ENCODE measurements at places on chromosomes 13 and 19.
A peak's percentile ranks its signal among the peaks of the same experiment; 100 is the strongest.

GRCh38 chr13:99606324-99607066, 105.2 kb downstream of the TM9SF2 start:
- peak; percentile 89 for DNase-seq

GRCh38 chr13:35143123-35143522, 201.1 kb downstream of the NBEA start:
- DNase-seq = no peak

DNA sequence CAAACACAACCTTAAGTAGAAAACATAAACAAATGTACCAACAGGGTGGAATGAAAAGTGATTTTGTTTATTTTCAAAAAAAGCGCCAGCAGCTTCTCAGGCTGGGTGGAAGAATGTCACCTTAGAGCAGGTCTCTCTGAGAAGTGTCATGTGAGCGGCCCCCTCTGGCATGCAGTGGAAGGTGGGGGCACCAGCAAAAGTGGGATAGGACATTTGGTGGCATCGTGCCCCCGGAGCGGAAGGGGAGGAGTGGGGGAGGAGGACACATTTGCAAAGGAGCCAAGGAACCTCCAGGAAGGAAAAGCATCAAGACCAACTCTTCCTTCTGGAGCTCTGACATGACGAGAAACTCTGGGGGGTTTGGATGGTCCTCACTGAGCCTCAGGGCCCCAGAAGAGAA, 635.3 kb downstream of the UQCRFS1 start:
- DNase-seq = no peak

GRCh38 chr13:93292366-93292765, 65.8 kb downstream of the GPC6 start:
- DNase-seq = no peak

GRCh38 chr13:43731296-43731695, 55.5 kb downstream of the ENOX1 start:
- no peak for DNase-seq

DNA sequence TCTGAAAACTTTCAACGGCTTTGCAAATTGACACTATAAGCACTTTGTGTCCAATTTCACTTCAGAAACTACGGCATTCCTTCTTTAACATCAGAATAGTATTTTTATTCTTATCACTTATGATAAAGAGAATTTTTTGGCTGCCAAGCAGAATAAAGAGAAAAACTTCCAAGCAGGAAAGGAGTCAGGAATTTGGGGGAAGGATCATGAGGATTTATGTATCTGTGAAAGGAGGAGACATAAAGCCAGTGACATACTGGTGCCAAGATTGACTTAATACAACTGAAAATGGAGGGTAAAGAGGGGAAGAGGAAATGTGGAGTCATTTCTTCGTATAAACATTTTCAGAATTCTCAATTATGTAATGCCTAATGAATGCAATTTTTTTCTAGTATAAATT, 94.7 kb downstream of the RBM26 start:
- DNase-seq = no peak

DNA sequence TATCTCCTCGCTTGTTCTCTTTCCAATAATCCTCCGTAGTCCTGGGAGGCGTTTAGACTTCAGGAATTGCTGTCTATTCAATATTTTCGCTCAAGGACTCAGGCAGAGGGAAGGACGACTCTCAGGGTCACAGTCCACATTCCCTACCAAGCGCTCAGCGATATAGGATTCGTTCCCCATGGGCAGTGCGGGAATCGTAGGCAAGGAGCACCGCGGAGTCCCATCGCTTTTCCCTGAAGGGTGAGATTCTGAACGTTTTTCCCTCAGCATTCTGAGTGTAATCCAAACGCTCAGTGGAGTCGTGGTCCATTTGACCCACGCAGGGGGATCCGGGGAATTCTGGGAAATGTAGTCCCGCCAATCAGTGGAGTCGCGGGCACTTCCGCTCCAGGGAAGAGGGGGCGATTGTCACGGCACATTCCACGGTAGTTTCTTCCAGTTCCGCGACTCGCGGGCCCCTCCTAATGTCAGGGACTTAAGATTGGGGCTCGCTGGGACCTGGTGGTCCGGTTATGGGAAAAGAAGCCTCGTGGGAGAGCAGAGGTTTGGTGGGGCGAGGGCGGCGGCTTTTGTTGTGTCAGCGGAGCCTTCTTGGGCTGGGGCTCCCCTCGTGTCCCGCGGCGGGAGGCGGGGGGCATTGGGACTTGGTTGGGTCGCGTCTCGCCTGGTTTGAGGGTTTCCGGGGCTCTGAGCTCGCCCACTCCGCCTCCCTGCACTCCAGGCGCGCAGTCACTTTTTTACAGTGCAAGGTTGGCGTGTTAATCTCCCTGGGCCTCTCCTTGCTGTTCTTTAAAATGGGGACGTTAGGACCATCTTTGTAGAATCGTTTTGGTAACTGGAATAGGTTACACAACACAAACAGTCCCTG, at the start of gene ZNF234:
Gene ZNF234, plus strand, starts transcription at position 364 of the 868 bp plus-strand sequence. CDS start 3,079 bp downstream, outside the sequence.
- DNase-seq = peak; percentile 64

DNA sequence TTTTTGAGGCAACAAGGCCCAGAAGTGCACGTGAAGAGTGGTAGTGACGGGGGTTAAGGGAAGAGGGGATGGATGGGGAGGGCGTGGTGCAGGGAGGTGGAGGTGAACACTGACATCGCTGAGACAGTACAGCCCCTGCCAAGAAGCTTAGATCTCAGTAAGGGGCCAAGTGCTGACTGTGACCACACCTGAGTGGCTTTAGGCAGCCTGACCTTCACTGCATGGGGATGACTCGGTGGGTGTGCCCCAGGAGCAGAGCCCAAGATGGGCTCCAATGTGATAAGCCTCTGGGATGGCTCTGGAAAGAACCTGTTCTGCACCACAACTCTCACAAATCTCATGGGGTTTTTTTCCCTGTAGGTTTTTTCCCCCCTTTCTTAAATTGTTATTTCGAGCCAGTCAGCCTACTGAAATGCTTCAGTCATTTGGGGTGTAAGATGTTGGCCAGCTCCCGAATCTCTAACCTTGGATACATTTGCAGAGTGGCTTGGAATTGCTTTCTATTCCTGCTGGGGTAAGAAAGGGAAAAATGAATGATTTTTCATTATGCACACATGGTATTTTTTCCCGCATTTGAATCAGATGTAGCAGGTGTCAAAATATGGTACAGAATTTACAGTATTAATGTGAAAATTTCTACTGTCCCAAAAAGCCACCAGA, 165.0 kb downstream of the TM9SF2 start:
- no peak for DNase-seq

DNA sequence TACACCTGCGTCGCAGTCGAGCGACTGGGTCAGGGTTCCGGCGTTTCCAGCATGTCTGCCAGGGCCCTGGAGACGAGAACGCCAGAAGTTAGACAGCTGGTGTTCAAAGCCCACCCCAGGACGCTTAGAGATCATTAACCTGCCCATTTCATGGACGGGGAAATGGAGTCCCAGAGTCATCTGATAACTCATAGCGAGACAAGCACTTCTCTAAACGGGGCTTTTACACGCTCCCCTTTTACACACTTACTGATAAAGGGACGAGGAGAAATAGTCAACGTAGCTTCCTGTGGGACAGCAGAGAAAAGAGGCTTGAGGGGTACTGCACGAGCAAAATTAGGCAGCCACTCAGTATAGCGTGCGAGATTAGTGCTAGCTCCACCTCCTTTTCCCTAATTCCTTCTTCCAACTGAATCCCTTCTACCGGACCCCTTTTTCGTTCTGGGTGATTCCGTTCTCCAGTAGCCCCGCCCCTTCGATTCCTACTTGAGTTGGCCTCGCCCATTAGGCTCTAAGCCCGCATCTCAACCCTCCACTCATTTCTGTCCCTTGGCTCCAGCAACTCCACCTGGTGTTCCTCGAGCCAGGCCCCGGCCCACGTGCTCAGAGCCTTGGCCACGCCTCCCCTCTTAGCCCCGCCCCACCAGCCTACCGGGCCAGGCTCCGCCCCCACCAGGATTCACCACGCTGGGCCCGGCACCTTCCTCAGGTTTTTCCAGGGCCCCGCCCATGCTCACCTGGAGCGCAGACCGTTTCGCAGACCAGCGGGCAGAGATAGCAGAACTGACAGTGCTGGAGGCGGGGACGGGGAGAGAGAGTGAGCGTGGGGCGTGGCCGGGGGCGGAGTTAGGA, 3.7 kb downstream of the HRC start:
- no peak for DNase-seq

- no peak for DNase-seq
Observed at GRCh38 chr19:42326969-42327368, 1.5 kb downstream of the MEGF8 start.

GRCh38 chr19:35713904-35714495, 3.8 kb upstream of the KMT2B start:
- no peak for DNase-seq

DNA sequence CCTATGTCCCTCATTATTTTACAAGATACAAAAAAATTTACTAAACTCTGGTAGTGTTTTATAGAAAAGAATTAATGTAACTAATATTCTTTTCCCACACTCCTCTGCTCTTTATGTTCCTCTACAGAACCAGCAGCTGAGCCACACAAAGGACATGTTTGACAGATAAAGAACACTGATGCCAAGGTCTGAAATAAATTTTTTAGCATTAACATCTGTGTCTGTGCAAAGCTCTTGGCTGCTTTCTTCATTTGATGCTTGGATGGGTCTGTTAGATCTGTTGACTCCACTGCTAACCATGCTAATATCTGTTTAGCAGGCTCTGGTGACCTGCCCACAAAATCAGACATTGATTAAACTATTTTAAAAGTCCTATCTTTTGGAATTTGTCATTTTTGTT, 2363.8 kb downstream of the PCDH9 start:
- DNase-seq = no peak

DNA sequence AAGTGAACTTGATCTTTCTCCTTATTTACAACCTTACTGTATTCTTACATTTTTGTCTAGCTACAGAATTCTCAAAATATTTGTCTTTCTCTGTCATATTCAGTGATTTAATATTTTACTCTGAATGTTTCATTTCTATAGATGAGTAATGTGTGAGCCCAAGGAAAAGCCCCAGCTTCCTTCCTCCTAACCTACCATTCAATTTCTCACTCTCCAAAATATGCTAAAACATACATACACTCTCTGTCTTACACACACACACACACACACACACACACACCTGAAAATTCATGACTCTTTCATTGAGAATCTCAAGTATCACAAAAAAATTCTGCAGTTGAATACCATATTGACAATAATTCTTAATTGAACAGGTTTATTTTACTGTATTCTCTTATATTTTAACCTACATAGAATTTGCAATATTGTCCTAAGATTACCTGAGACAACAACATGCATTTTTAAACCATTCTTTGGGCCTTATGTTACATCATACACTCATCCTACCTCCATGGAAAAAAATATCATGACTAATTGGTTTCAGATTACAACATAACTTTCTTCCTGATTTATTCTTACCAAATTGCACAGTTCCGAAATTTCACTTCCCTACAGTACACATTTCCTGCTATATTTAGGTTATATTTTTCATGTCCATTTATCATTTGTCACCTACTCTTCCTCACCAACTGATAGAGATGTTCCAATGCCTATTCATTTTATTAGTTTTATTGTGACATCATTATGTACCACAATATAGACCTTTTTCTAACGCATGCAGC, 1965.6 kb upstream of the PCDH20 start:
- no peak for DNase-seq

- DNase-seq = no peak
Observed at GRCh38 chr19:54302257-54302656, 10.7 kb downstream of the LILRA5 start.

DNA sequence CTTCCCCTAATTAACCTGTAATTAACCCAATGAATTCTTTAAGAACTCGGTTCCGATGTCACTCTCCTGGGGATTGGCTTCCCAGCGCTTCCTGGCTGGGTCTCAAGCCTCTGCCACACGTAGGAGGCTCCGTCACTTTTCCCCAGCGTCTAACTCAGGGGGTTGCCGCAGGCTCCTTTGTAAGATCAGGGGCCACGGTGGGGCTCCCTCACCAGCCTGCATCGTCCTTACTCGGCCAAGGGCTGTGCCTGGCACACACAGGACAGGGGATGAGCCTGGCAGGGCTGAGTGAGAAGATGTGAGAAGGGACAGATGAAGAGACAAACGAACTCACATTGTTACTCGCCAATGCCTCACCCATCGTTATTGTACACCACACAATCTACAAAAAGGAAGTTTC, 20.9 kb upstream of the ATP11A start:
- no peak for DNase-seq

GRCh38 chr13:48859272-48860105, 116.2 kb upstream of the FNDC3A start:
- DNase-seq = no peak

DNA sequence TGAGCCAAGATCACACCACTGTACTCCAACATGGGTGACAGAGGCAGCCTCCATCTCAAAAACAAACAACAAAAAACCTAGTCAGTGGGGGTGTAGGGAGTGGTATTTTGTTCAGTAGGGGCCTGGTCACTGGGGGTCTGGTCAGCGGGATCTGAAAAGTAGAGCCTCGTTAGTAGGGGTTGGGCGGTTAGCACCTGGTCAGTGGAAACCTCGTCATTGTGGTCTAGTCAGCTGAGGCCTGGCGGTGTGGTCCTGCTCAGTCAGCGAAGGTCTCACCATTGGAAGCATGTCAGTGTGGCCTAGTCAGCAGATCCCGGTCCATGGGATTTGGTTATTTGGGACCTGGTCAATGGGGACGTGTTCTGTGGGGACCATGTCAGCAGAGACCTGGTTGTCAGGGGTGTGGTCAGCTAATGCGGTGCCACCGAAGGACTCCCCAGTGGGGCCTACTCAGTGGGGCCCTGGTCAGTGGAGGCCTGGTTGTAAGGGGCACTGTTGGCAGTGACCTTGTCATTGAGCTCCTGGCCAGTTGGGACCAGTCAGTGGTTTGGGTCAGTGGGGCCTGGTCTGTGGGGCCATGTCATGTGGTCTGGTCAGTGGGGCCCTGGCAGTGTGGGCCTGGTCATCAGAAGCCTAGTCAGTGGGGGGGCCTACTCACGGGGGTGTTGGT, 63.0 kb upstream of the TPM4 start:
- DNase-seq = no peak

DNA sequence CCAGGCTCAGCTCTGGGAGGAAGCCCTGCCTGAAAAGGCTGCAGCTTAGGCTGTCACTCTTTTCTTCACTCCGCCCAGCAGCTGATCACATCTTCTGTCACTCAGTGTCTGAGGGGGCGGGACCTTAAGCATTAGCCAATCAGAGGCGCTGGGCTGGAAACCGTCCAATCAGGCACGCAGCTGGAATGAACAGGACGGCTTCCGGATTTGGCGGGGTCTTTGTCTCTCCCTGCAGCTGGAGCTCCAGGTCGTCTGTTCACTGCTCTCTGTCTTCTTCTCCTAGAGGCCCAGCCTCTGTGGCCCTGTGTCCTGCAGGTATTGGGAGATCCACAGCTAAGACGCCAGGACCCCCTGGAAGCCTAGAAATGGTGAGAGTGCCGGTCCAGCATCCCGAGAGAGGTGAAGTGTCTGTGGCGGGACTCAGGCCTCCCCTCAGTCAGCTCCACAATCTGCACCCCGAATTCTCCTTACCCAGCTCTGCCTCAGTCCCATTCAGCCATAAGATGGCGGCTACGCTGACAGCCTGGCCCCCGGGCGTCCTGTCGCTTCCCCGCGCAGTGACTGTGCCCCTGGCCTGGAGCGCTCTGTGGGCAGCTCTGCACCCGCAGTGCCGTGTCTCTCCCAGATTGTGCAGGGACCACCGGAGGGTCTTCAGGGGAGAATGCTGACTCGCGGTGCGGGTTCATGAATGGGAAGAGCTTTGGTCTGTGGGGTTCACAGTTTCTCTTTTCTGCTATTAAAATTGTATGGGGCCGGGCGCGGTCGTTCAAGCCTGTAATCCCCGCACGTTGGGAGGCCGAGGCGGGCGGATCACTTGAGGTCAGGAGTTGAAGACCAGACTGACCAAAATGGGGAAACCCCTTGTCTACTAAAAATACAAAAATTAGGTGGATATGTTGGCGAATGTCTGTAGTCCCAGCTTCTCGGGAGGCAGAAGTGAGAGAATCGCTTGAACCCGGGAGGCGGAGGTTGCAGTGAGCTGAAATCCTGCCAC, at the start of gene ZNF66:
Gene ZNF66, plus strand, starts transcription at position 222 of the 994 bp plus-strand sequence. Its CDS starts 144 bp downstream, at position 366.
- peak; percentile 92 for DNase-seq

Data from stimulated activated CD4-positive, alpha-beta T cell treated with anti-CD3 and anti-CD28 coated beads, Interleukin-1b, Interleukin-23, amount 100 ng/mL, for 4 hours (primary cell).